ENCODE measurements at places on chromosomes 7 and 10.

GRCh38 chr7:36317276-36317675 is 72.4 kb upstream of the ANLN start:
- no peak for DNase-seq
- no peak overlapping the region for H3K27ac ChIP-seq
- H3K4me1 ChIP-seq, result peaks cover 3% of the 10 kb centered on the region
- H3K36me3 ChIP-seq, result no peaks in the 10 kb centered on the region
- H3K27me3 ChIP-seq, result peaks cover 1% of the 10 kb centered on the region

GRCh38 chr10:97593421-97593820 is 3.9 kb downstream of the C10orf62 start:
- peaks cover 4% of the 10 kb centered on the region for H3K27me3 ChIP-seq
- DNase-seq, result no peak
- H3K4me3 ChIP-seq, result no peak overlapping the region
- peaks cover 12% of the 10 kb centered on the region for H3K4me1 ChIP-seq
- H3K36me3 ChIP-seq, result no peaks in the 10 kb centered on the region

- peaks cover 16% of the 10 kb centered on the region for H3K36me3 ChIP-seq
- H3K27ac ChIP-seq, result no peak overlapping the region
- H3K27me3 ChIP-seq, result no peaks in the 10 kb centered on the region
Measured at GRCh38 chr7:152054367-152055230, 29.1 kb downstream of the GALNT11 start.

- DNase-seq, result no peak
- H3K4me3 ChIP-seq, result peak overlapping the region; percentile 15
Measured at GRCh38 chr7:150402671-150403321, 23.7 kb downstream of the ZNF775 start.

DNA sequence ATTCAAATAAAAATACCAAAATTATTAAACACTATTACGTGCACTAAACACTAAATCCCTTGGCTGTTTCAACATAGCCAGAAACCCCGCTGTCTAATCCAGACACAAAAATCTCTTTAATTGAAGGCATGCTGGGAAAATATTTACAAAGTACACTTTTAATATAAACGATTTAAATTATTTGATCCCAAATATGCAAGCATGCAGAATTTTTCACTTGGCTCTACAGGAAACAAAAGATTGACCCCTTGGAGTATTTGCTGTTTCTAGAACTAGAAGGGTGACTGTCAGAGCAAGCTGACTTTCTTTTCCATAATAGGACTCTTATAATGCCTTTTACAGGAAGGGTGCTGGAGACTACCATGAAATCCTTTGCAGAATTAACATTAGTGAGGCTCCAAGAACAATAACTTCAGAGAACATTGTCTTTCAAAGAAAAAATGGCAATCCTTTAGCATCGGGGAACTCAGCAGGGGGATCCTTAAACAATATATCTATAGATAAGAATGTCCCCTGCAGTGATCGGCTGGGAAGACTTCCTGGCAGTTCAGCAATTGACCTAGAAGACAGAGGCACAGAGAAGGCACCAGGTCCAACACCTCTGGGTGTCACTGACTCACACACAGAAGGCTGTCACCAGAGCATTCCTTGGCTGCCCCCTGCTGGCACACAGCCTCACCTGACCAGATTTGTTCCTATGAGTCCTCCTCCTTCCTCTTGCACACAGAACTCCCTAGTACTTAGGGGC is 55.8 kb upstream of the MRLN start:
- no peaks in the 10 kb centered on the region for H3K27me3 ChIP-seq
- peaks cover 14% of the 10 kb centered on the region for H3K36me3 ChIP-seq
- no peaks in the 10 kb centered on the region for H3K4me1 ChIP-seq

- H3K36me3 ChIP-seq, result no peaks in the 10 kb centered on the region
- DNase-seq, result no peak
- H3K27me3 ChIP-seq, result peaks cover 6% of the 10 kb centered on the region
- no peak overlapping the region for H3K4me3 ChIP-seq
- H3K4me1 ChIP-seq, result peaks cover 4% of the 10 kb centered on the region
- H3K27ac ChIP-seq, result no peak overlapping the region
Measured at GRCh38 chr7:35498416-35498815, 196.5 kb downstream of the HERPUD2 start.

DNA sequence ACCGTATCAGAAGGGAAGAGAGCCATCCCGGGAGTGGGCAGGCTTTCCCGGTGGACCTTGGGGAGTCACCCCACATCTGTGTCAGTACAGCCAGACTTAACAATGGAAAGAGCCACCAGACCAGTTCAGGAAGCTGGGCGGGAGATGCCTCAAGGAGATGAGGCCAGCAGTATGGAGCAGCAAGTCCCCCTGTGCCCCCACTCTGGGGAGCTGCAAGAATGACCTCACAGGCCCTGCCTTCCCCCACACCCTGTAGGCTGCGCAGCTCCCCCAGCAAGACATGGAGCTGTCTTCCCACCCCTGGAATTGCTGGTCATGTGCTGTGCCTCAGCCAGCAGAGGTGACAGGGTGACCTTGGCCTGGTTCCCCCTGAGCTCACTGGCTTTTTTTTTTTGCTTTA is 76.8 kb upstream of the INSIG1 start:
- no peaks in the 10 kb centered on the region for H3K36me3 ChIP-seq
- no peak overlapping the region for H3K27ac ChIP-seq
- H3K27me3 ChIP-seq, result peaks cover 1% of the 10 kb centered on the region
- no peak for DNase-seq
- peaks cover 5% of the 10 kb centered on the region for H3K4me1 ChIP-seq

DNA sequence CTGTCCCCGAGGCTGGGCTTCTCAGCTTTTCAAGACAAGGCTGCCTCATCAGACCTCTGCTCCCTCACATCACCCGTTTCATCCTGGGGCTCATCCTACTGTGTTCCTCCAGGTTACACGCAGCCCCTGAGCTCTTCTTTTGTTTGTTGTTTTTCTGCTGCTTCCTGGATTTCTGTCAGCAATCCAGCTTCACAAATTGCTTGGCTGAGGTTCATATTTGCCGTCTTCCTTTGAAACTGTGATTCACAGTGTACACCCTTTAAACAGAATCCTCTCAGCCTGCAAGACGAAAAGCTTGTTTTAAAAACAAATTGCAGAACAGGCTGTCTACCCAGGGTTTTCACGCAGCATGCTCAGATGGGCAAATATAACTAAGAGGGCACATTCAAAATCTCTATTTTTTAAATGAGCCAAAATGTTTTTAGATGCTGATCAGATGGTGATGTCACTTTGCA is 39.1 kb upstream of the PARD3 start:
- H3K36me3 ChIP-seq, result no peaks in the 10 kb centered on the region
- H3K27me3 ChIP-seq, result peaks cover 2% of the 10 kb centered on the region
- no peaks in the 10 kb centered on the region for H3K4me1 ChIP-seq
- no peak overlapping the region for H3K4me3 ChIP-seq
- H3K27ac ChIP-seq, result no peak overlapping the region

DNA sequence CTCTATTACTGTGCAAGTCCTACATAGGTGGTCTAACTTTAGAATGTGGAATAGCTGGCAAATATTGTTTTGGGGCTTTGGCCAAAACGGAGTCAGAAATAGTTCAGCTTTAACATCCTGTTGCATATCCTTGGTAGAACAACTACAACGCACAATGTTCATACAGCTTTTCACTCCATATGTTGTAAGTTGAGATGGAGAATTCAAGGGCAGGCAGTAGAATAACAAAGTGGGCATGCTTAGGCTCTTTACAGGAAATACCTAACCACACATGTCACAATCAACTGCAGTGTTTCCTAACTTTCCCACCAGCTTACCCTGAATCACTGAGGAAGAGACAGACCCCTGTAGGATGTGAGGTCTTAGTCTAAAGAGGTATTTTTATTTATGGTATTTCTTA is 122.3 kb downstream of the PPP1R3A start:
- H3K4me1 ChIP-seq, result no peaks in the 10 kb centered on the region
- H3K27ac ChIP-seq, result no peak overlapping the region

DNA sequence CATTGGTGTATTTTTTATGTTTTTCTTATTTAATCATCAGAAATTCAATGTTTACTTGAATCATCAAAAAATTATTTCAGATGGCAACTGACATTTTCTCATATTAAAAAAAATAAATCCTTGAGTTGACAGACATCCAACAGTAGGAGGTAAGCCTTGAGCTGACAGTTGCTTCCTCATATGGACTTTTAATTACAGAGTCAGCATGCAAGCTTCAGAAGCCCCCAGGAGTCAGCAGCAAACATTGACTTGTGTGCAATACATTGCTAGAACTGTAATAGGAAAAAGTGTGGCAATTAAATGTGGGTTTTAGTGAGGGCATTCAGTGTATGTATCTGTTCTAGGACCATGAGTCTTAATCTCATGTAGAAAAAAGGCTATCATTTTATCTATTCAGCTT is 62.4 kb upstream of the TAS2R16 start:
- H3K27ac ChIP-seq, result no peak overlapping the region
- DNase-seq, result no peak
- no peaks in the 10 kb centered on the region for H3K4me1 ChIP-seq
- H3K36me3 ChIP-seq, result no peaks in the 10 kb centered on the region
- no peak overlapping the region for H3K4me3 ChIP-seq
- H3K27me3 ChIP-seq, result no peaks in the 10 kb centered on the region

DNA sequence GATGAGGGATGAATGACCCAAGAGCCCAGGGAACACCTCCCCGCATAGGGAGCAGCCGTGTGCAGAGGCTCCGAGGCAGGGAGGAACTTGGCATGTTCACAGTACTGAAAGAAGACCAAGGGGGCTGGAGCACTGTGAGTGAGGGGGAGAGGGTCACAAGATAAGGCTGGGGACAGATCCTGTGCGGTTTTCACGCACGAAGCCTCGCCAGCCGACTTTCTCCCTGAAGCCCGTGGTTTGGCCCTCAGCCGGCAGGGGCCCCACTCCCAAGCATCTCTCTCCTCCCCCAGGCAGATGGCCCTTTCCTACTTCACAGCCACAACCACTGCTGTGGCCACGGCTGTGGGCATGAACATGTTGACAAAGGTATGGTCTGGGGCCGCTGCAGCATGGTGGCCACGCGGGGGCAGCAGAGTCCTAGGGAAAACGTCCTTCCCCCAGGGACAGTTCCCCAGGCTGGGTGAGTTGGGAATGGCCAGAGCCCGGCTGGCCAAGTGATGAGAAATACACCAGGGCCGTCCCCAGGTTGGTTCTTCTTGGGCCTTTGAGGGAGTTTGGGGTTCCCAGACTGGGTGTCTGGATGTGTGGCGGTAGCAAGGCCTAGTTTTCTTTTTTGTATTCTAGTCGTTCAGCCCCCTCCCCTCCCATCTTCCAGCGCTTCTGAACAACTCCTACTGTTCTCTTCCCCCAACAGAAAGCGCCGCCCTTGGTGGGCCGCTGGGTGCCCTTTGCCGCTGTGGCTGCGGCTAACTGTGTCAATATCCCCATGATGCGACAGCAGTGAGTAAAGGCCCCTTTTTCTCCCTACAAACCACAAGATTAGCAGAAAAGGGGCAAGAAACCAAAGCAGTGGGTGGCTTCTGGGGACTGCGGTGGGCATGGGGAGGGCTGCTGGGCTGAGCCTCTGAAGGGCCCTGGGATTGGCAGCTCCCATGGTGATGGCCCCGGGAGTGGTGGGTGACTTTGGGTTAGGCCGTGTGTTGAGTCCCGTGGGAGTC is 14.4 kb upstream of the WBP1L start:
- peak overlapping the region; percentile 65 for H3K27ac ChIP-seq
- no peaks in the 10 kb centered on the region for H3K27me3 ChIP-seq
- no peak overlapping the region for H3K4me3 ChIP-seq
- peak; percentile 80 for DNase-seq

DNA sequence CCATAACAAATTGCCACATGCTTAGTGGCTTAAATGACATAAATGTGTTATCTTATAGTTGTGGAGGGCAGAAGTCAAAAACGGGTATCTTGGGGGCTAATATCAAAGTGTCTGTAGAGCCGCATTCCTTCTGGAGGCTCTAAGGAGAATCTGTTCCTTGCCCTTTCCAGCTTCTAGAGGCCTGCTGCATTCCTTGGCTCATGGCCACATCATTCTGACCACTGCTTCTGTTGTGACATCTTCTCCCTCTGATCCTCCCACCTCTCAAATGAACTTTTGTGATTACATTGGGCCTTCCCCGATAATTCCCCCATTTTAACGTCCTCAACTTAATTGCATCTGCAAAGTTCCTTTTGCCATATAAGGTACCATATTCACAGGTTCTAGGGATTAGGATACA is 76.1 kb downstream of the CYP26A1 start:
- H3K4me3 ChIP-seq, result no peak overlapping the region
- DNase-seq, result no peak
- H3K27me3 ChIP-seq, result peaks cover 42% of the 10 kb centered on the region
- H3K27ac ChIP-seq, result no peak overlapping the region

DNA sequence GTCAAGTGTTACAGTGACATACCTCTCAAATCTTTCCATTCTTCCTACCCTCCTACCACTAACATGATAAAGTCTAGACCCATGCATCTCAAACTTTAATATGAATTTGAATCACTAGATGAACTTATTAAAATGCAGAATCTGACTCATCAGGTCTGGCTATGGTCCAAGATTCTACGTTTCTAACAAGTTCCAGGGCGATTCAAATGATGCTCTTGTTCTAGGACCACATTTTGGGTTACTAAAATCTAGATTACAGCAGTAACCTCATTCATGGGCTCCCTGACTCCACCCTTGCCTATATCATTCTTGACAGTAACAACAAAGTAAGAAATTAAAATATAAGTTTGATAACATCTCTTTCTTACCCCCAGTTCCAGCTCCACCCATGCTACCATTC is 124.8 kb upstream of the LSM8 start:
- no peak for DNase-seq
- no peak overlapping the region for H3K4me3 ChIP-seq
- no peaks in the 10 kb centered on the region for H3K27me3 ChIP-seq
- no peak overlapping the region for H3K27ac ChIP-seq
- no peaks in the 10 kb centered on the region for H3K4me1 ChIP-seq

- no peak overlapping the region for H3K4me3 ChIP-seq
- no peaks in the 10 kb centered on the region for H3K4me1 ChIP-seq
- peaks cover 20% of the 10 kb centered on the region for H3K27me3 ChIP-seq
- H3K36me3 ChIP-seq, result no peaks in the 10 kb centered on the region
- no peak overlapping the region for H3K27ac ChIP-seq
Measured at GRCh38 chr10:118383699-118384098, 41.6 kb upstream of the FAM204A start.

GRCh38 chr7:93578762-93579161 is 4.2 kb upstream of the CALCR start:
- H3K4me3 ChIP-seq, result no peak overlapping the region
- peaks cover 2% of the 10 kb centered on the region for H3K4me1 ChIP-seq
- H3K27me3 ChIP-seq, result peaks cover 29% of the 10 kb centered on the region
- no peaks in the 10 kb centered on the region for H3K36me3 ChIP-seq
- no peak overlapping the region for H3K27ac ChIP-seq

DNA sequence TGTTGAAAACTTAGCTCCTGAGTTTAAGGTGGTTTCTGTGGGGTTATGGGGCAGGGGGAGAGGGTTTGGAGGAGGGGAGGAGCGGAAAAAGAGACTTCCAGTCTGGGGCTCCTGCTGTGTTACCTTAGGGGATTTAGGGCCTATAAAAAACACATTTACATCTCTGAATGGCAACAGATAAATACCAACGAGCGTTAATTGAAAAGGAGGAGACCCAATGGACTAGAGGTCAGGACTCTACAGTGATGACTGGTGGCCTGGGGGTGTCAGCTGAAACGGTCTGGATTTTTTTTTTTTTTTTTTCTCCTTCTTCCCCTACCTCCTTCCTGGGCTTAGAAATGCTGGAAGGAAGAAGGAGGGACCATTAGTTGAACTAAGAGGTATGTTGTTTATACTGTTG is 47.4 kb downstream of the AUTS2 start:
- H3K27ac ChIP-seq, result no peak overlapping the region
- H3K4me1 ChIP-seq, result no peaks in the 10 kb centered on the region
- H3K4me3 ChIP-seq, result no peak overlapping the region
- no peaks in the 10 kb centered on the region for H3K36me3 ChIP-seq

Measured in activated naive CD8-positive, alpha-beta T cell treated with anti-CD3 and anti-CD28 coated beads, Interleukin-2, amount 10 ng/mL, durations not matched to agents 7 days and 5 days (primary cell).